ENCODE measurements at places on chromosomes 3 and 15. TPM values are rescaled to one million over a fixed set of nuclear protein-coding genes. Genes with fewer than 3 reads are reported as not detected.

ZIC1 gene
- total RNA-seq, result not detected

- DNase-seq, result no peak
These were observed 235.6 kb downstream of the EDEM1 start for GRCh38 chr3:5423076-5423475.

IL5RA gene
- total RNA-seq, result 0.15 TPM

GRCh38 chr3:66692766-66693150 is 191.9 kb upstream of the LRIG1 start:
- DNase-seq, result no peak

GRCh38 chr15:40569129-40569953 is at the start of gene RPUSD2:
Gene RPUSD2, plus strand, starts transcription at chr15:40569299. Its CDS starts 39 bp downstream, at chr15:40569338.
- peak; percentile 93 for DNase-seq

GRCh38 chr3:31573036-31573779 is 40.5 kb downstream of the STT3B start:
- DNase-seq, result no peak

GRCh38 chr3:156862338-156862737 is 36.2 kb downstream of the LEKR1 start:
- no peak for DNase-seq

- DNase-seq, result no peak
These were observed 14.0 kb upstream of the STAC start for GRCh38 chr3:36366308-36366707.

DNA sequence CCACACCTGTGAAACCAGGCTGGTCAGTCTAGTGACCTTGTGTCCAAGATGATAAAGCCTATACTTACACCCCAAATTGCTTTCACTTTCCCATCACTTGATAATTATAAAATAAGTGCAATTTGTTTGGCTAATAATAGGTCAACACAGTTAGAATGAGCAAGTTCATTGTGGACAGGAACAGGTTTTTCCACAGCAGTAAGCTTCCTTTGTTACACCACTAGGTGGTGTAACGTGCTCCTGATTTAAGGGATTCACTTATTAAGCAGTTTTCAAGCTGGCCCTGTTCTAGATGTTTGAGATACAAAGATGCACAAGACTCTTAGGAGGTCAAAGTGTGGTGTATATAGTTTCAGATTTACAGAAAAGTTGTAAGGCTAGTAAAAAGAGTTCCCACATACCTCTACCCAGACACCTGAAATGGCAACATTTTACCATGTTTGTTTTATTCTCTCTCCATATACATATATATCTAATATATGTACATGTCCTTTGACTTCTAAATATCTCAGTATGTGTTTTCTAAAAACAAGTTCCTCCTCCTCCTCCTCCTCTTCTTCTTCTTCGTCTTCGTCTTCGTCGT is 6.8 kb upstream of the MFSD1 start:
- no peak for DNase-seq

DNA sequence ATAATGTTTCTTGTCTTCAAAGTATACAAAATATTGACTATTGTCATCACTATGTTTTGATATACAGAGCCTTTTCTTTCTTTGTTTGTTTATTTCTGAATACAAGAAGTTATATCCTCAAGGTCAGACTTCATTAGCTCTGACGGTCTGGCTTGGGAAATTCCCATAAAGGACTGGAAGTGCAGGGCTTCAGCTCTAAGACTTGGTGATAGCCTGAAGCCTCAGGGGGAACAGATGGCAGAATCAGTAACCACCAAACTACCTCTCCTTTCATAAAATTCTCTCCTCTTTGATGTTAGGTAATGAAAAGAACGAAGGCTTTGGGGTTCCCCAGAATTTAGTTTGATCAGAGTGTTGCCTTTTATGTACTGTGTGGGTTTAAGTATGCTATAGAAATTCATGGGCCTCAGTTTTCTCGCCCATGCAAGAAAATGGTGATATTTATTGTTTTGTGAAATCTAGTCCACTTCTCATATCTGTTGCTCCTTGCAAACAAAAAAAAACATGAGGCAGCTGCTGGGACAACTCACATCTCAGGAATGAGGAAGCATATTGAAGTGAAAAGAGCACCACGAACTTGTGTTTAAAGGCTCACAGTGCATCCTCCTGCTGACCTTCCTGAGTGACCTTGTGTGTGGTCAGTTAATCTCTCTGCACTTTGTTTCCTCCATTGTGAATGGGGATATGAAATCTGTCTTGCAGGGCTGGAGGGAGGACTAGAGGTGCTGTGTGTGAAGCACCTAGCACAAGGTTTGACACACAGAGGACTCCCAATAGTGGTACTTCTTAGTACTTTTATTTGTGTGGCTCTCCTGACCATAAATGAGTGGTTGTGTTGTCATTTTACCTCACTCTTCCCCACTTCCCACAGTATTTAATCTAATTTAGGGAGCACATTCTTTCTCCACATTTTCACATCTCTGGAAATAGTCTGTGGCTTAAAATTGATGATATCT is 569.8 kb upstream of the IL12A start:
- DNase-seq, result no peak

DNA sequence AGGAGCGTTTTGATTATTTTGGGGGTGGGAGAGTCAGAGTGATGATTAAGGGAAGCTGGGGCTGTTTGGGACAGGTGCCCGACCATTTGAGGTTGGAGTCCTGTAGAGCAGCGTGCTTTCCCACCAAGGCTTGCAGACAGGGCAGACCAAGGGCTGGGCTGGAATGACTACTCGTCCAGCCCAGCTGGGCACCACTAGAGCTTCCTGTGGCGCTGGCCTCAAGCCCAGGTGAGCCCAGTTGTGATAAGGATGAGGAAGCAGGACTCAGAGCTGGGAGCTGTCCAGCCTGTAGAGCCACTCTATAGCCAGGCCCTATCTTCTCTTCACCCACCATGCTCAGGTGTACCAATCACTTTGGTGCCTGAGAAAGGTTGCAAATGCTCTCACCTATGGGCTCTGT is 75.8 kb upstream of the ACAN start:
- no peak for DNase-seq

GRCh38 chr3:194326968-194327217 is 24.2 kb downstream of the CPN2 start:
- no peak for DNase-seq

- DNase-seq, result no peak
These were observed 15.5 kb upstream of the CMTM7 start for GRCh38 chr3:32376115-32376514.

DNA sequence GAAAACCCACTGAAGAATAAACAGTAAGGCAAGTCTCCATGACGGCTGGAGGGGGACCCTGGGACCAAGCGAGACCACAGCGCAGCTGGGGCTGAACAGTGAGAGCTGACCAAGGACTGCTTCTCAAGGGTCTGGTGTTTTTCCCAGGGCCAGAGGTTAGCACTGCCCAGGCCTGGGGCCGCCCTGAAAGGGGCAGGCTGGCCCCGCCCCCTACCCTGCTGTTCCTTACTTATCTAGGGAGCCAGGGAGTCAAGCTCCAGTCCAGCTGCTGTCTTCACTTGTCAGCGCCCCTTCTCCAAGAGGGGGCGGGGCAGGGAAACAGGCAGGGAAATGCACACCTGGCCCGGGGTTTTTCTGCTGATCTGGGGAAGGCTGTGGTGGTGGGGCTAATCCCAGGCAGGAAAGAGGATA is 51.6 kb upstream of the HACD2 start:
- DNase-seq, result no peak

GRCh38 chr3:116140100-116140689 is 305.1 kb downstream of the LSAMP start:
- DNase-seq, result no peak

DNAH1 gene
- 12.8 TPM for total RNA-seq

DNA sequence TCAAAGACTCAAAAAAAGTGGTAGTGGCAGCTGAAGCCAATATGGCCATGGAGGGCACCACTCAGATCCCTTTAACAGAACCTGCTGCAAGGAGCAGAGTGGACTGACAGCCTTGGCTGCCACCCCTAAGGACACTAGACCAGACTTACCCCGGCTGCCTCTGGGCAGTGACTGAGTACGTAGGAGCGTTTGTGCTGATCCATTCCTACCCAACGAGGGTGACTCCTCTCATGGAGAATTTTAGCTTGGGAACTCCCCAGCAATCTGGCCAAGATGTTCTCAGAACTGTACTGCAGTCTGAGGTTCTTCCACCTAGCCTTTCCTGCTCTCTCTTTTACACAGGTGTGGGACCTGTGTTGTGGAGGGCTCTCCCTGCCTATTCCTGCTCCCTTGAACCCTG is 22.1 kb downstream of the CLEC3B start:
- DNase-seq, result no peak

- DNase-seq, result no peak
These were observed 35.4 kb upstream of the RBMS3 start for GRCh38 chr3:29245441-29245840.

PLCL2 gene
- 28.7 TPM for total RNA-seq

- DNase-seq, result no peak
These were observed 37.2 kb upstream of the TM4SF1 start for GRCh38 chr3:149414557-149415231.

GRCh38 chr3:82294609-82295008 is 533.2 kb upstream of the GBE1 start:
- no peak for DNase-seq

DNA sequence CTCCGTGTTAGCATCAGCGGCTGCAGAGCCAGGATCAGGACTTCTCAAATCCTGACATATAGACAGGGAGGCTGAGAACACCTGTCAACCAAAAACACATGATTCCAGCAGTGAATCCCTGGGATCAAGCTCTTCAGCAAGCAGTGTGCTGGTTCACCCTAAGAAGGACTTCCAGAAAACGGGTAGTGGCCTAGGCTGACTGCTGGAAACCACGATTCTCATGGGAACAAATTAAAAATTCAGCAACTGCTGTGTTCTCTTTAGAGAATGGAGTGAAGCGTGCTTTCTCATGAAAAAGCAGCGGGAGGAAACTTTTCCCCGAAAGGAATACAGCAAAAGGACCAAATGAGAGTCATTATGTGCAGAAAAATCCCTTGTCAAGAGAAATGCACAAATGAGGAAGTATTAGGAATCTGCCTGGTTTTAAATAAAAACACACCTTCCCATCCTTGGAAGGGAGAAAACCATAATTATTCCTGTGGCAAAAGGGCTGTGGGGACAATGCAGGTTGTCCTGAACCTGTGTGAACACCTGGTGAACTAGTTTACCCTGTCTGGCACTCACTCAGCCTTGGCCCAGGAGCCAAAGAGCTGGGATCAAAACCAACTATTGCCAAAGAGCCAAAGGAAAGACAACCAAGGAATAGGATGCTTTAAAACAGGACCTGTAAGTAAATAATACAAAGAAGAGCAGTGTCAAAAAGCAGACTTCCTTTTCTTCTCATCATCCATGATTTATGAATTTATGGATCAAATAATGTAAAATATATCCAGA is 13.4 kb downstream of the IL12A start:
- DNase-seq, result no peak

DNA sequence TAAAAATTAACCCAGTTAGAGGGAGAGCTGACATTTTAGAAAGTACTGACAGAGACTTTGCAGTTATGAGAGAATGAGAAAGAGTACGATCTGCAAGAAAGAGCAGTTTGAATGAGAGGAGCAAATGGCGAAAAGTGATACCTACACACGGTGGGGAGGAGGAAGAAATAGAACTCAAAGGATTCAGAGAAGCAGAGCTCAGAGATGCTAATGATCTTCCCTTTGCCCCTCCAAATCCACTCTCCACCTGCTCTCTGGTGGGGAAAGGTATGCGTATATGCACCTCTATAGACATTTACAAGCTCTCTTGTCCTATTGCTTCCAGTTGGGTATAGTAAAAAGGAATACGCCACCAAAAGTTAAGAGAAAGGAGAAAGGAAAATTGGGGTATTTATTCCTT is 123.3 kb upstream of the TTC14 start:
- no peak for DNase-seq

DNA sequence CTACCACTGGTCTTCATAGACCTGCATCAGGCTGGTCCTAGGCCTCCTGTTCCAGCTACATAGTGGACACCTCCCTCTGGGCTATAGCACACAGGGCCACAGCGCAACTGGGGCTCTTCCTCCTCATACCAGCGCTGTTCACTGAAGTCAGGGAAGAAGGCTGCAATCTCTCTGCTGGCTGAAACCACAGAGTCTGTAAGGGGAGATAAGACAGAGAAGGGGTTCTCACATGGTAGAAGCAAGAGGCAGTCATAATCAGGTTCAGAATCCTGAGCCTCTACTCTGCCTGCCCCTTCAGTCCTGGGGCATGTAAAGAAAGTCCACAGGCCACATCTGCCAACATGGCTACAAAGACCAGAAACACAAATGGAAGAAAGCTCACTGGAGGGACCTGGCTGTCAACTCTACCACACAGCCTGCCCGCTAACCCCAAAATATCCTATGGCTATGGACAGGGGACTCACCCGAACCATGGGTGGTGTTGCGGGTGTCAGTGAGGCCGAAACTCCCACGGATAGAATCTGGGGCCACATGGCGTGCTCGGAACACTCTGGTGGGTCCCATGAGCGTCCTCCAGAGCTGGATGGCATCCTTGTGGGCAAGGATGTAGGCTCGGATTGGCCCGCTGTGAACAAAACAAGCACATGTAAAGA is 38.7 kb downstream of the SPINK8 start:
- no peak for DNase-seq

GRCh38 chr3:123272547-123272946 is 70.8 kb downstream of the SEC22A start:
- DNase-seq, result no peak

Measured in left colon (tissue), 2 donors.